ENCODE measurements at places on chromosomes 1 and 21. TPM values are rescaled to one million over a fixed set of nuclear protein-coding genes. Genes with fewer than 3 reads are reported as not detected.

- peak; percentile 18 for DNase-seq
Observed at GRCh38 chr1:1434131-1434823, 1.2 kb upstream of the VWA1 start.

DNA sequence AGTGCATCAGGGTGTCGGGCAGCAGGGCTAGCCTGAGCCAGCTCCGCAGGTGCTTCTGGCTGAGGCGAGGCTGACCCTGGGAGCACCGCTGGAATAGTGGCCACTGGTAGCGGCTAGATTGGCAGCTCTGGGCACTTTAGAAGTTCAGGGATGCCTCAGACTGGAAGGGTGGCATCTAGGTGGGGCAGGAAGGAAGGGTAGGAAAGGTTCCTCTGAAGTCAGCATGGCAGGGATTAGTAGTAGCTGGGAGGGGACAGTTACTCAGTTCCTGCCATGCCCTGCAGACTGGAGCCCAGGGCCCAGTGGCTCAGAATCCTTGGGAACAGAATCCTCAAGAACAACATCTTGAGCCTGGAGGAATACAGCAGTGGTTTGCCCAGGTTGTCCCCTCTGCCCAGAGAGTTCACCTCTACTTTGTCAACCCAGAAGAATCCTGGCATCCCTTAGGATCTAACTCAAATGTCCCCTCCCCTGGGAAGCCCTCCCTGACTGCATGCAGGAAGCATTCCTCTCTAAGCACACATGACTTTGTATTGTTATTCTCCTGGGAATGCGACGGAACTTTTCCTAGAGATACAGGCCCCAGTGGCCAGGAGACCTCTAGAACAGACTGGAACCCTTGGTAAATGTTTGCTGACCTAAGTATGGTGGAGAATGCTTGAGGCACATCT, 39.5 kb upstream of the BCAR3 start:
- no peak for DNase-seq

- DNase-seq: no peak
Observed at GRCh38 chr1:21815724-21816321, 3.8 kb downstream of the LDLRAD2 start.

DNA sequence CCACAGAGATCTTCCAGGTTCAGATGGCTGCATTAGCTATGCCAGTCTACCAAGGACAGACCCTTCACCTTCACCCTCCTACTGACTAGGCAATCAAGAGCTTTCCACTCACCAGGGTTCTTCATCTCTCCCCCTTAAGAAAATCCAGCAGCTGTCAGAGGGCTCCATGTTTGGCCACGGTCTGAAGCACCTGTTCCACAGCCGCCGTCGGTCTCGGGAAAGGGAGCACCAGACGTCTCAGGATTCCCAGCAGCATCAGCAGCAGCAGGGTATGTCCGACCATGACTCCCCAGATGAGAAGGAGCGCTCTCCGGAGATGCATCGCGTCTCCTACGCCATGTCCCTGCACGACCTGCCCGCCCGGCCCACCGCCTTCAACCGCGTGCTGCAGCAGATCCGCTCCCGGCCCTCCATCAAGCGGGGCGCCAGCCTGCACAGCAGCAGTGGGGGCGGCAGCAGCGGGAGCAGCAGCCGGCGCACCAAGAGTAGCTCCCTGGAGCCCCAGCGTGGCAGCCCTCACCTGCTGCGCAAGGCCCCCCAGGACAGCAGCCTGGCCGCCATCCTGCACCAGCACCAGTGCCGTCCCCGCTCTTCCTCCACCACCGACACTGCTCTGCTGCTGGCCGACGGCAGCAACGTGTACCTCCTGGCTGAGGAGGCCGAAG, 13.8 kb downstream of the TMCC2 start:
- DNase-seq: no peak

DNA sequence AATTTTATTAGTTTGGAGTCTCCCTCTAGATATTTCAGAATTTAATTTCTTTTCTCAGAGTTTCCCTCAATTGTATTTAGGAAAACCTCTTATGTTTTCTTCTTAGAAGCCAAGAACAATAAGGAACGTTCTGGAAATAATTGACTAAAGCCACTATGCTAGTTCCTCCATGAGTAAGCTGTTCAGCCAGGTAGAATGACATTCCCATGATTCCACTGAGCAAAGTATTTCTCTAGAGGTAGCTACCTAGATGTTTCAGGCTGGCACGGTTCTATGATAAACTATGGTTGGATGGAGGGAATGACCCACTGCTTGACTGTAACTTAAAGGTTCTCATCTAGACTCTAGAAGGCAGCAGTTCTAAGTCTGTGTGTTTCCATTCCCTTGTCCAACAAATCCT, 62.4 kb downstream of the CLDN17 start:
- DNase-seq: no peak

- no peak for DNase-seq
Observed at GRCh38 chr1:41884256-41885230, 34.2 kb downstream of the HIVEP3 start.

DNA sequence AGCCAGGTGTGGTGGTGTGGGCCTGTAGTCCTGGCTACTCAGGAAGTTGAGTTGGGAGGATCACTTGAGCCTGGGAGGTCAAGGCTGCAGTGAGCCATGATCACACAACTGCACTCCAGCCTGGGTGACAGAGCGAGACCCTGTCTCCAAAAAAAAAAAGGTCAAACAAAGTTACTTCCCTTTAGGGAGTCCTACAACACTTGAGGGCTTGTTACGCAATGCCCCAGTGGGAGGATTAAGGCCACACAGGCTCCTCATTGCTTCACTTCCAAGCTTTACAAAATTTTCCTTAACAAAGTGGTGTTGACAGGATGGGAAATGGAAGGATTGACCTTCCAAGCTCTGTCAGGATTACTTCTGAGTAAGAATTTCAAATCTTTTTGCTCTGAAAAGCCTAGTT, 6.2 kb upstream of the EXTL1 start:
- DNase-seq: no peak

DNA sequence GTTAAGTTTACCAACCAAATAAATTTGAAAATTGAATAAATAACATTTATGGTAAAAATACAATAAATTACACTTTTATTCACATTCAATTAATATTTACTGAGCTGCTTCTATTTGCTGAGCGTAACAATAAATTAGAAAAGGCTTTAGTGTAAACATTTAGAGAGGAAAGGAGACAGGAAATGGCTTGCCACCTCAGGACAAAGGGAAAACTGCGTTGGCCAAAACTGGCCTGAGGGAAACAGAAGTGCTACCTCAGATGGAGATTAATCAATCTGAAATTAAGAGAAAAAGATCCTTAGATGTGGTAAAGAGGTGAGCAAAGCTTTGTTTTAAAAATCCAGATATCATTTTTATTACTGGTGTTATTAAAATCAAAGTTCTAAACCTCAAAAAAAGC, 128.0 kb downstream of the SLC44A5 start:
- DNase-seq: no peak

DNA sequence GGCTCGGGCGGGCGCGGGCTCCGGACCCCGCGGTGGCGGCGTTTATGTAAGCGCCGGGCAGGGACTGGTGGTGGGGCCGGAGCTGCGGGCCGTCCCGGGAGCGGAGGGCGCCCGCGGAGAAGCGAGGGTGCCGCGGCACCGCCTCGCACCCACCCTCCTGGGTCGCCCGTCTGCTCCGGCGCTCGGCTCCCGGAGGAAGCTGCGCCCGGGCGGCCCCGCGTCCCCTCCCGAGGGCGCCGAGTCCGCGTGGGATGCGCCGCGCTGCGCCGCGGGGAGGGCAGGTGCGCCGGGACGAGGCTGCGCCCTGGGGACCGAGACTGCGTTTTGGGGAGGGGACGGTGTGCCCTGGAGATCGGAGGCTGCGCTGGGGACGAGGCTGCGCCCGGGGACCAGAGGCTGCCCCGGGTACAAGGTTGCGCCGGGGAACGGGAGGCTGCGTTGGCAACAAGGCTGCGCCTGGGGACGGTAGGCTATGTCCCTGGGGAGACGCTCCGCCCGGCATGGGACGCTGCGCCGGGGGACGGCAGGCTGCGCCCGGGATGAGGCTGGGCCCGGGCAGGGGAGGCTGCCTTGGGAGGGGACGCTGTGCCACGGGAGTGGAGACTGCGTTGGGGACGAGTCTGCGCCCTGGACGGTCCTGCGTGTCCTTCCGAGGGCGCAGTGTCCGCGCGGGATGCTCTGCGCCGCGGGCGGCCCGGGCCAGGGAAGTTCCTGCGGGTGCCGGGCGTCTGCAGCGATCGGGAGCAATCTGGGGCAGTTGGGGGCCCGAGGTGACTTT, 627 bp downstream of the ADARB1 start:
- DNase-seq: peak; percentile 60

DNA sequence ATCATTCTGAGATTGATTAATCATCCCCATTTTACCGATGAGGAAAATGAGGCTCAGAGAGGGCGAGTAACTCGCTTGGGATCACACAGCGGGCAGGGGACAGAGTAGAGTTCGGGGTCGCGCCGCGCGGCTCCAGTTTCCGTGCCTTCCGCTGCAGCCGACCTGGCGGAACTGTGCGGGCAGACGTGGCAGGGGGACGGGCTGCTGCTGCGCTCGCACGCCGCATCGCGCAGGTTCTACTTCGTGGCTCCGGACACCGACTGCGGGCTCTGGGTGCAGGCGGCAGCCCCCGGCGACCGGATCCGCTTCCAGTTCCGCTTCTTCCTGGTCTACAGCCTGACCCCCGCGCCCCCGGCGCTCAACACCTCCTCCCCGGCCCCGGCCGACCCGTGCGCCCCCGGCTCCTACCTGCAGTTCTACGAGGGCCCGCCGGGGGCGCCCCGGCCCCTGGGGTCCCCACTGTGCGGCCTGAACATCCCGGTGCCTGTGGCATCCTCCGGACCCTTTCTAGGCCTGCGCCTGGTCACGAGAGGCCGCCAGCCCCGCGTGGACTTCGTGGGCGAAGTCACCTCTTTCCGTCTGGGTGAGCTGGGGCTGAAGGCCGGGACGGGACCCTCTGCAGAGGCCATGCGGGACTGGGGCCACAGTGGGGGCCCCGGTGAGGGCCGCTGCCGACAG, 2.3 kb downstream of the LDLRAD2 start:
- DNase-seq: peak; percentile 36

- DNase-seq: no peak
Observed at GRCh38 chr1:178374016-178374415, 122.7 kb downstream of the CLEC20A start.

DNA sequence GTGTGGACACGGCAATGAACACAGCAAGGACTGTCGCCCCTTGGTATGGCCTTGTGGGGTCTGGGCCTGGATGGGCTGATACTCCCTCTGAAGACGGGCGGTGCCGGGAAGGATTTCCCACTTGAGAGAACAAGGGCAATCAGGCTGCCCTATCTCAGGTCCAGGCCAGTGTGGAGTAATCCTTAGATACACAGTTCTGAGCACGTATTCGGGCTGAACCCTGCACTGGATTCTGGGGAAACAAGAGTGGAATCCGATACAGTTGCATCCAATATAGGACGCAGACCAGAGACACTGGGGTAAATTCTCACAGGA, 177.7 kb downstream of the TRABD2B start:
- no peak for DNase-seq

DNA sequence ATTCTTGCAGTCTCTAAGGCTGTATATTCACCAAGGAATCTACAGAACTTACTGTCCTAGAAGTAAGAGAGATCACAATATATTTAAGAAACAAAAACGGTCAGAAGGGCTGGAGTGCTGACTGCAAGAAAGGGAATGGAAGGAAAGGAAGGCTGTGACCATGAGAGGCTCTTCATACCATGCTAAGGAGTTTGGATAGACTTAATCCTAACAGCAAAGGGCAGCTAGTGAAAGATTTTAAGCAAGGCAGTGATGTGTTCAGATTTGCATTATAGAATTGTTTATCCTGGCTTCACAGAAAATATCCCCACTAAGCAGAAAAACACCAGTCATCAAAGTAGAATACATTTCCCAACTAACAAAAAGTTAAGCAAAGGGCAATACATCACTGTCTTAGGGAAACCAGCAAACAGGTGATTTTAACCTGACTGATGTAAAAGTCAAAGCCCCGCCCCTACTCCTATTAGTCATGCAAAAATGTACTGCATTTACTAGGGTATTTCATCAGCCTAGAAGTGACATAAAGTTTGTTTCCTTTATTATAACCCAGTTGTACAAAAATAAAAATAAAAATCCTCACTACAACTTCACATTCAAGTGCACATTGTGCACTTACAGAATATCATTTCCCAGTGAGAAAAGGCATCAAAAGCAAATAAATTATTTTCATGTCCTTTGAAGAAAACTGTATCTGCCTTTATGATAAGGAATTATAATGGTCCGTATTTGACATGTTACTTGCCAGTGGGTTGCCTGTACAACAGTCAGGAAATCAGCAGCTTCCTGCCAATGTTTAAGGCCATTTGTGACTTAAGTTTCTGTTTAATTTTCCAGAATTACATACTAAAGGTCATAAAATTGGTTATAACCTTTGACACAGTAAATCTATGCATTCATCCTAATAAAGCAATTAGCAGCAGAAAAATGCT, 17.2 kb downstream of the JAK1 start:
- DNase-seq: peak; percentile 51

- DNase-seq: no peak
Observed at GRCh38 chr1:195791796-195792195, 816.4 kb downstream of the KCNT2 start.

GRCh38 chr1:22850681-22851080, 122.0 kb downstream of the LACTBL1 start:
- DNase-seq: no peak

- no peak for DNase-seq
Observed at GRCh38 chr1:64084451-64084850, 119.0 kb upstream of the UBE2U start.

- no peak for DNase-seq
Observed at GRCh38 chr1:60108196-60108595, 34.6 kb upstream of the C1orf87 start.

The SLC6A9 gene
- not detected for total RNA-seq

The BRWD1 gene
- total RNA-seq: 99.0 TPM

The SLC2A5 gene
- not detected for total RNA-seq

The KCNN3 gene
- total RNA-seq: not detected

The SLFNL1 gene
- total RNA-seq: 0.14 TPM

The TTC22 gene
- total RNA-seq: 3.1 TPM

The RAB42 gene
- total RNA-seq: not detected

The FCRLB gene
- total RNA-seq: 0.33 TPM

The AMY1C gene
- not detected for total RNA-seq

The ALX3 gene
- total RNA-seq: not detected

The EFHD2 gene
- 81.2 TPM for total RNA-seq

The SEC16B gene
- total RNA-seq: not detected

The UBXN10 gene
- 0.14 TPM for total RNA-seq

The MSH4 gene
- total RNA-seq: 0.08 TPM

The TMEM200B gene
- not detected for total RNA-seq
